PC-3 (cell line): ENCODE measurements at places on chromosomes 6 and 20. TPM values are rescaled to one million over a fixed set of nuclear protein-coding genes. Genes with fewer than 3 reads are reported as not detected.
A peak's percentile ranks its signal among the peaks of the same experiment; 100 is the strongest.

DNA sequence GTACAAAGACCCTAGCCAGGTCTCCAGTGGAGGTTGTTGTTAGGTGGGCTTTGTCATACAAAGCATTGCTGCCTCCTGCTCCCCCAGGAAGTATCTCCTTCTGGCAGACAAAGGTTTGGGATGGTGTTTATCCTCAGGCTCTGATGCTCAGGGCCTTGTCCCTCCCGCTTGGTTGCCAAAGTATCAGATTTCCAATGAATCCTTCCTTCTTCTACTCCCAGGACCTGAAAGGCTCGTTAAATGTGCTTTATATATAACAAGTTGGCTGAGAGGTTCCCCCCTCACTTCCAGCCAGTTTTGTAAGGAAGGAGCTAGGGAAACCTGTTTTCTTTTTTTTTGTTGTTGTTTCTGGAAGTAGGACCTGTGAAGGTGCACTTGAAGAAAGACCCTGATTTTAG lies 14.4 kb downstream of the PTK7 start:
- DNase-seq, result peak; percentile 79

GRCh38 chr20:53150532-53150931 lies 178.4 kb downstream of the TSHZ2 start:
- DNase-seq, result no peak

DNA sequence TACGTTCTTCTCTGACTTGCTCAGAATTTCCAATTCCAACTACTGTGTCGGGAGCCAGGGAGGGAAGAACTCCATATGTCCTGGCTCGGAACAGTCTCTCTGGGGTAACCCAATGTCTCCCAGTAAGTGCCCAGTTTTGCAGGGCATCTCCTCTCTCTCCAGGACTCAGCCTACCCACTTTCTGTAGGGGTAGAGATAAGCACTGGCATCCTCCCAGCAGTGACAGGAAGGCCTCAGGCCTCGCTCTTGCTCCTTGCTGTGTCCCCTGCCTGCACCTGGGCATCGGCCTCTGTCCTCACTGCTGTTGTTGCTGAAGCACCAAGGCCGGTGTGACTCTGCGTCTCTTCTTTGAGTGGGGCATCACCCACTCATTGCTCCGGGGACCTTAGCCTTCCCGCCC lies 388.9 kb upstream of the JARID2 start:
- DNase-seq, result no peak

DNA sequence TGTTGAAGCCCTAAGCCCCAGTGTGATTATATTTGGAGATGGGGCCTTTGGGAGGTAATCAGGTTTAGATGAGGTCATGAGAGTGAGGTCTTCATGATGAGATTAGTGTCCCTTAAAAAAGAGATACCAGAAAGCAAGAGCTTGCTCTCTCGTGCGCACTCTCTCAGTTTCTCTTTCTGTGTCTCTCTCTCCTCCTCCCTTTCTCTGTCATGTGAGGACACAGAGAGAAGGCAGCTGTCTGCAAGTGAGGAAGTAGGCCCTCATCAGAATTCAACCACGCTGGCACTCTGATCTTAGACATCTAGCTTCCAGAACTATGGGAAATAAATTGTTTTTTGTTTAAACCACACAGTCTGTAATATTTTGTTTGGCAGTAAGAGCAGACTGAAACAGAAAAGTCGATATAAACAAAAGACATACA lies 180.5 kb downstream of the IBTK start:
- DNase-seq, result no peak

DNA sequence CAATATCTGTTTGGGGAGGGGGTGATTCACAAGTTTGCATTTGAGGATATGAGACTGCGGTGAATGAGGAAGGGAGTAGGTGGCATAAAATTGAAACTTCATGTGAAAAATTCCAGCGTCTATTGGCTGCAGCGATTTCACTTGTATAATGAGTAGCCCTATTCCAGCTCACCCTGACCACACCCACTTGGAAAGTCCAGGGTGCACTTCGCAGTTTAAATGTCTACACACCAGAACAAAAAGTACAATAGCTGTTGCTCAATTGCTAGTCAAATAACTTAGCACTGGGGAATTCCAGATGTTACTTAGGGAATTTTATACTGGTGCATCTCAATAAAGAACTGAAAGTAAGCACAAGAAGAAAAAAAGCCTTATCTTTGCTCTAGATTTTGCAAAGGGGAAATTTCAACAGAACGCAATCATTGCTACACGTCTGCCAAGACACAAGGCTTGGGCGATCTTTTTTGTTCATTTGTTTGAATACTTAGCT lies 6.3 kb downstream of the TNFAIP3 start:
- DNase-seq, result peak; percentile 48

- DNase-seq, result peak; percentile 17
Measured at GRCh38 chr6:166815629-166816028, 140.7 kb downstream of the RNASET2 start.

GRCh38 chr20:10644458-10645204 lies 29.2 kb downstream of the JAG1 start:
- DNase-seq, result no peak

DNA sequence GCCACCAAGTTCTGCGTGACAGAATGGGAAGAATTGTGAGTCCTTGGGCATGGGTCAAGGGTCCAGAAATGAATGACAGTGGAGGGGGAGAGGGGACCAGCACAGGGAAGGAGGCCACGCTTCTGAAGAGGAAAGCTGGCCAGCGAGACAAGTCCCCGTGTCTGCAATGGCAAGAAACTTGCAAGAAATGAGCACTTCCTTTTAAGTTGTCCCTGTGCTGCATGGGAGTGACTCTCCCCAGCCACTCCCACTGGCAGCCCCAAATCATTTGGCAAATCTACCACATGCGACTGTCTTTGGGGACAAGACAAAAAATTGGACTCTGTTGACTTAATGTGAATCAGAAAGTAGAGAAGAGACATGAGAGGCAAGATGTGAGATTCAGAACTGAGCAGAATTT lies 242.2 kb upstream of the RREB1 start:
- no peak for DNase-seq

- no peak for DNase-seq
Measured at GRCh38 chr6:40398034-40398691, 189.0 kb downstream of the LRFN2 start.

DNA sequence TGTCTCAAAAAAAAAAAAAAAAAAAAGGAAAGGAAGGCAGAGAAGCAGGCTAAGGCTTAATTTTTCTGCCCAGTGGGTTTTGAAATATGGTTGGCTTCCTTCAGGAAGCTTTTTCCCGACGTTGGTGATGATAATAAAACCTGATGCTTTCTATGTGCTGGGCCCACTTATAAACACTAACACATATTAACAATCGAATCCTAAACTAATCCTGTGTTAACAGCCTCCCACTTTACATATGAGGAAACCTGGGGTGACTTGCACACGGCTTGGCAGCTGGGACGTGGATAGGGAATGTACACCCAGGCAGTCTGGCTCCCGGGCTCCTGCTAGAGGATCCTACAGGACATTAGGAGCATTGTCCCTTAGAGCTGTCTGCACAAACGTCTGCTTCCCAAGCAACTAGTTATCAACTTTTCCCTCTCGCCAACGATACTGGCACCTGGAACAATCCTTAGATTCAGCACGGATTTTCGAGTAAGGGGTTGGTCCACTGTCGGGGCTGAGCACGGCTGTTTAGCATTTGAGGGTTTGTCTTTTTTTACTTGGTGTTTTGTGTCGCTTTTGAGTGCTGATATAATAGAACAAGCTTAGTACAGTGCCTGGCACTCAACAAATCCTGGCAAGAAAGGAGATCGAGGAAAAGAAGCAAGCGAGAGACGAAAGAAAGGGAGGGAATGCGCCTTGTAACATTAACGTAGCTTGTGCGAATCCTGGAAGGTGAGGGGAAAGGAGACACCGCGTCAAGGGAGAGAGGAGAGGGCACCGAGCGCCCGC lies 622 bp upstream of the KIZ start:
- peak; percentile 62 for DNase-seq

- DNase-seq, result no peak
Measured at GRCh38 chr6:169556758-169557548, 144.9 kb downstream of the WDR27 start.

DNA sequence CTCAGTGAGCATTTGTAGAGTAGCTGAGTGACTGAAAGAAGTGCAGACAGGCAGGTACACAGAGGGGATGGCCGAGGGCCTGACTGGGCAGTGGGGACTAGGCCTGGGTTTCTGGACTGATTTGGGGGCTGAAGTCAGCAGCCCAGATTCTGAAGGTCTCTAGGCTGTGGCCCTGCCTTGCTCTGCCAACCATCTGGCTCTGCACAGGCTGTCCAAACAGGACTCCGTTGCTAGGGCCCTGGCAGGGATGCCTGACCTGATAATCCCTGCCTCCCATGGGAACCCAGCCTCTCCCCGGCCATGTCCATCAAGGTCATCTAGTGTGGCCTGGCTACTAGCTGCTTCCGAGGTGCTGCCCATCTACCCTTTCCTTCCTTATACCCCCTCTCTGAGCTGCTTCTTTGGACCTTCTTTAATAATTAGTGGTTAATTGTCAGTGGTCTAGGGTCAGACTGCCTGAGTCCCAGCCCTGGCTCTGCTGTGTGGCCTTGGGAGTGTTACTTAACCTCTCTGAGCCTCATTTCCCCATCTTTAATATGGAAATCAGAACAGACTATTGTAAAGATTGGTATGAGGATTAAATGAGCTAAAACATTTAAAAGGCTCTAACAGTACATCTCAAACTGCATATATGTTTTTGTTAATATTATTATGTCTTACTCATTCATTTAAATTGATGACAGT lies 137.9 kb downstream of the VEGFA start:
- DNase-seq, result no peak

GRCh38 chr6:11974089-11974488 lies 38.0 kb upstream of the HIVEP1 start:
- DNase-seq, result peak; percentile 26

GRCh38 chr6:158290659-158291058 lies 21.6 kb upstream of the TULP4 start:
- no peak for DNase-seq

GRCh38 chr6:49514571-49515484 lies 15.1 kb downstream of the GLYATL3 start:
- peak; percentile 83 for DNase-seq

- DNase-seq, result no peak
Measured at GRCh38 chr6:71387179-71387578, 98.6 kb downstream of the OGFRL1 start.

DNA sequence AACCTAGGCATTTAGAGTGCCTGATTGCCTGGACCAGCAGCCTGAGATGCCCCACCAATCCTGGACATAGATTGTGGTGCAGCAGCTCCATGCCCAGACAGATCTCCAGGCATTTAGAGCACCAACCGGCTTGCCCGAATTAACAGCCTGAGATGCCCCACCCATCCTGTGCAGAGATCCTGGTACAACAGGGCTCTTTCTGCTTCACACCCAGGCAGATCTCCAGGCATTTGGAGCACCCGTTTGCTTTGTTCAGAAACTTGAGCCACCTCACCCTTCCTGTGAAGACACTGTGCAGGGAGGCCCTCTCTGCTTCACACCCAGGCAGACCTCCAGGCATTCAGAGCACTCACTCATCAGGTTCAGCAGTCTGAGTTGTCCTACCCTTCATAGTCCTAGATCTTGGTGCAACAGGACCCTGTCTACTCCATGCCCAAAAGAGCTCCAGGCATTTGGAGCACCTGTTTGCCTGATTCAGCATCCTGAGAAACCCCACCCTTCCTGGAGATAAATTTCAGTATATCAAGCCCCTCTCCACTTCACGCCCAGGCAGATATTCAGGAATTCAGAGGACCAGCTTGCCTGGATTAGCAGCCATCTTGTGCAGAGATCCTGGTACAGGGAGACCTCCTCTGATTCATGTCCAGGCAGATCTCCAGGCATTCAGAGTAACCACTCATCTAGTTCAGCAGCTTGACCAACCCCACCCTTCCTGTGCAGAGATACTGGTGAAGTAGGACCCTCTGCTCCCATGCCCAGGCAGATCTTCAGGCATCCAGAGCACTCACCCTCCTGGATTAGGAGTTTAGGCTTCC lies 189.2 kb upstream of the FERMT1 start:
- DNase-seq, result peak; percentile 29

DNA sequence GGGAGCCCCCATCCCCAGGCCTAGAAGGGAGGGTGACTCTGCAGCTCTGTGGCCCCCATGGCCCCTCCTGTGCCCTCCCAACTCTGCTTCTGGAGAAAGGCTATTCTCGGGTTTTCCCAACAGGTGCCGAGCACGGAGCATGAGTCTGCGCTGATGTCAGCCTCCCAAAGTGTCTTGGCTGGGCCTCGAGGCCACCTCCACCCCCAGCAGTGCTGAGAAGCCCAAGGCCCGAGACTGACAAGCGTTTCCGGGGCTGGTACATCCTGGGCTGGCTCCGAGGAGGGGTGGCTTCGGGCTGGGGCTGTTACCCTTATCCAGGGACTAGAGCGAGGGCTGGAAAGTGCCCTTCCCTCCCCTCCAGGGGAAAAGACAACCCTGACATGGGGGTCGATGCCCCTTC lies 60.2 kb upstream of the GATA5 start:
- DNase-seq, result no peak

- DNase-seq, result no peak
Measured at GRCh38 chr20:58308290-58308679, 1.2 kb upstream of the RAB22A start.

DNA sequence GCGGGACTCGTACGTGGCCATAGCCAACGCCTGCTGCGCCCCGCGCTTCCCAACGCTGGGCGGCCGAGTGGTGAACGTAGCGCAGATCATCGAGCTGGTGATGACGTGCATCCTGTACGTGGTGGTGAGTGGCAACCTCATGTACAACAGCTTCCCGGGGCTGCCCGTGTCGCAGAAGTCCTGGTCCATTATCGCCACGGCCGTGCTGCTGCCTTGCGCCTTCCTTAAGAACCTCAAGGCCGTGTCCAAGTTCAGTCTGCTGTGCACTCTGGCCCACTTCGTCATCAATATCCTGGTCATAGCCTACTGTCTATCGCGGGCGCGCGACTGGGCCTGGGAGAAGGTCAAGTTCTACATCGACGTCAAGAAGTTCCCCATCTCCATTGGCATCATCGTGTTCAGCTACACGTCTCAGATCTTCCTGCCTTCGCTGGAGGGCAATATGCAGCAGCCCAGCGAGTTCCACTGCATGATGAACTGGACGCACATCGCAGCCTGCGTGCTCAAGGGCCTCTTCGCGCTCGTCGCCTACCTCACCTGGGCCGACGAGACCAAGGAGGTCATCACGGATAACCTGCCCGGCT lies 3.4 kb downstream of the SLC32A1 start:
- no peak for DNase-seq

- DNase-seq, result no peak
Measured at GRCh38 chr6:169247991-169248390, 5.7 kb downstream of the THBS2 start.

DNA sequence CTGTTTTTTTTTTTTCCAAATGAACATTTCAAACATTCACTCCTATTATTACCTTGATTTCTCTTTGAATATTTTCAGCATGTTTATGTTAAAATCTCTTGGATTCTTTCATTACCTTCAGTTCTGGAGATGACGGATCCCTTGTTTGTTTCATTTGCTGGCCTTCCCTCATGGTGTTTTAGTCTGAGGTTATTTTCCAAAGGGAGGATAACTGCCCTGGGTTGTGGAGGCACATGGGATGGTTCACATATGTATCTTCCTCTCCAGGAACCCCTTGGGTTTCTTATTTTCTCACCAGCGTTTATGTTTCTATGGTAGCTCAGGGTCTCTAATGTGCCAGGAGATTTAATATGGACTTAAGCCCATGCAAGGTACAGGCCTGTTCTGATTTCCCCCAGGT lies 36.3 kb downstream of the ECT2L start:
- DNase-seq, result no peak

GRCh38 chr6:148112851-148113319 lies 229.8 kb upstream of the SASH1 start:
- DNase-seq, result peak; percentile 45

Gene PRKN
- total RNA-seq, result not detected in 2 replicates

Gene PNLDC1
- not detected in 2 replicates for total RNA-seq

Gene PTCRA
- total RNA-seq, result not detected in 2 replicates

Gene OOEP
- total RNA-seq, result not detected in 2 replicates

Gene PRSS35
- total RNA-seq, result 1.7 and 3.2 TPM in 2 replicates

Gene PSORS1C2
- not detected in 2 replicates for total RNA-seq

Gene HCK
- not detected in 2 replicates for total RNA-seq

Gene SPATA25
- total RNA-seq, result 0.40 and 0.46 TPM in 2 replicates

Gene CFAP206
- 0.07 TPM in 1 of 2 replicates, not detected in the other for total RNA-seq
